ENCODE measurements at places on chromosomes 1 and 21.
A peak's percentile ranks its signal among the peaks of the same experiment; 100 is the strongest.

DNA sequence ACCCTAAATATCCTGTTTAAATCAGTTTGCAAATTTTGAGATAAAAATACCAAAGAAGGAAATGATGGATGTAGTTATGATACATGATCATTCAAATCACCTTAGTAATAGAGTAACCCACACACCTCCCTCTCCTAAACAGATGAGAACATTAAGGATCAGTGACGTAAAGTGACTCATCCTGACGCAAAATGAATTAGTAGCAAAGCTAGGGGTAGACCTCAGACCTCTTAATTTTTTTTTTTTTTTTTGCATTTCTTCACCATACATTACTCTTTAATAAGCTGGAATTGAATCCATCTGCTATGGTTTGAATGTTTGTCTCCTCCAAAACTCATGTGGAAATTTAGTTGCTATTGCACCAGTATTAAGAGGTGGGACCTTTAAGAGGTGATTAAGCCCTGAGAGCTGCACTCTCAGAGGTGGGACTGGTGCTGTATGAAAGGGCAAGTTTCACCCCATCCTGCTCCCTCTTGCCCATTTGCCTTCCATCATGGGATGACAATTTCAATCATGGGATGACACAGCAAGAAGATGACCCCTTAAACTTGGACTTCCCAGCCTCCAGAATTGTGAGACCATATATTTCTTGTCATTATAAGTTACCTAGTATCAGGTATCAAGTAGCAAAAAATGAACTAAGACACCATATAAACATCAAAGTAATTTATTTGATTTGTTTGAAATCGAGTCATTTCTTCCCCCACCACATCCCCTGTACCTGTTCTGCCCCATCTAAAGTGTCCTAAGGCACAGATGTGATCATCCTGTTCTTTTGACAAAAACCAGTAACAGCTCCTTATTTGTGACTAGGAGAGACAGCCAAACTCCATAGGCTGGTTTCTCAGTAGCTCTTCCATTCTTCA lies 114.6 kb upstream of the DUSP10 start:
- no peaks in the 10 kb centered on the region for H3K27me3 ChIP-seq
- H3K4me1 ChIP-seq: no peaks in the 10 kb centered on the region
- H3K4me3 ChIP-seq: no peak overlapping the region
- DNase-seq: no peak
- H3K27ac ChIP-seq: no peak overlapping the region

DNA sequence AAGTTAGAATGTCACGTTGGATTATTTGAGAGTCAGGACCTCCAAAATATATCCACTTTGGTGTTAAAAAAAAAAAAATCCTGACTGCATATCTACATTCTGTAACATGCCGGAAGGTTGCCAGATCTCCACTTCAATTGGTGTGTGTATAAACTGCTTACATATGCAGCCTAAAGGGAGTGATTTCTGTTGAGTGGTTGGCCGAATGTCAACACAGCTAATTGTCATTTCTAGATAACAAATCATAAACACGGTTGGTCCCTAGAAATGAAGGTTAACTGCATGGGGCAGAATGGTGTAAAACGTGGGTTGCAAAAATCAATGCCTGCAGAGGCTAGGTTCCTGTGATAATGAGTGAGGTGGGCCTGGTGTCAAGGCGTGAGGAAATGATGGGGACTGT lies 15.0 kb upstream of the ROR1 start:
- DNase-seq: no peak
- H3K27me3 ChIP-seq: no peaks in the 10 kb centered on the region
- H3K27ac ChIP-seq: no peak overlapping the region
- H3K4me1 ChIP-seq: no peaks in the 10 kb centered on the region
- no peaks in the 10 kb centered on the region for H3K36me3 ChIP-seq
- no peak overlapping the region for H3K4me3 ChIP-seq

- no peaks in the 10 kb centered on the region for H3K27me3 ChIP-seq
- H3K4me1 ChIP-seq: peaks cover 50% of the 10 kb centered on the region
- H3K4me3 ChIP-seq: peak overlapping the region; percentile 45
- DNase-seq: no peak
Measured at GRCh38 chr21:44874240-44874496, 678 bp upstream of the PTTG1IP start.

- no peaks in the 10 kb centered on the region for H3K36me3 ChIP-seq
- H3K4me3 ChIP-seq: no peak overlapping the region
- H3K27ac ChIP-seq: no peak overlapping the region
- DNase-seq: no peak
- no peaks in the 10 kb centered on the region for H3K4me1 ChIP-seq
- H3K27me3 ChIP-seq: no peaks in the 10 kb centered on the region
Measured at GRCh38 chr21:26708223-26708800, 135.2 kb upstream of the CYYR1 start.

DNA sequence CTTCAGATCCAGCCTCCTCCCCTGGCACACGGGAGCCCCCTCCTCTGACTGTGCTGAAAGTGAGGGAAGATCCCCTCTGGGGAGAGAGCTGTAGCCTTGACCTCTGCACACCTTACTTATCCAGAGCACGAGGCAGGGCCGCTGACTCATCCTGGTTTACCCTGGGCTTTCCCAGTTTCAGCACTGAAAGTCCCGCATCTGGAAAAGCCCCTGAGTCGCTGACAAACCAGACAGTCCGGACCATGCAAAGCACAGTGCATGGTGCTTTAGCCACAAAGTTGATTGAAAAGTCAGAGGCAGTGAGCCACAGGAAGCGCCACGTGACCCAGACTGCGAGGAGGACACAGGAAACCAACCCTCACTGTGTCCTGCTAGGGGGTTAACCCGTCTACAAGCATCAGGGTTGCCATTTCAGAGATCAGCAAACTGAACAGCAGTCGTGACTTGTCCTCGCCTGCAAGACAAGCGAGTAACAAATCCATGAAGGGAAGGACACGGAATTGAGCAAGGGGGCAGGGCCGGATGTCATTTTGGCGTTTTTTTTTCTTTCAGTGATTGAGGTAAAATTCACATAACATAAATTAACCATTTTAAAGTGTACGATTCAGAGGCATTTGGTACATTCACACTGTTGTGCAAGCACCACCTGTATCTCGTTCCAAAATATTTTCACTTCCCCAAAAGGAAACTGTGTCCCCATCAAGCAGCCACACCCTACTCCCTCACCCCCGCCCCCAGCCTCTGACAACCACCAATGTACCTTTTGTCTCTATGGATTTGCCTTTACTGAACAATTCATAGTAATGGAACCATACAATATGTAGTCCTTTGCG lies 19.9 kb upstream of the IFNGR2 start:
- peaks cover 68% of the 10 kb centered on the region for H3K4me1 ChIP-seq
- H3K27me3 ChIP-seq: peaks cover 49% of the 10 kb centered on the region
- DNase-seq: peak; percentile 71
- H3K36me3 ChIP-seq: no peaks in the 10 kb centered on the region
- peak overlapping the region; percentile 75 for H3K27ac ChIP-seq

GRCh38 chr1:39148942-39149341 lies 55.6 kb upstream of the MACF1 start:
- DNase-seq: no peak
- no peaks in the 10 kb centered on the region for H3K27me3 ChIP-seq
- H3K27ac ChIP-seq: no peak overlapping the region
- H3K4me1 ChIP-seq: no peaks in the 10 kb centered on the region
- H3K4me3 ChIP-seq: no peak overlapping the region

DNA sequence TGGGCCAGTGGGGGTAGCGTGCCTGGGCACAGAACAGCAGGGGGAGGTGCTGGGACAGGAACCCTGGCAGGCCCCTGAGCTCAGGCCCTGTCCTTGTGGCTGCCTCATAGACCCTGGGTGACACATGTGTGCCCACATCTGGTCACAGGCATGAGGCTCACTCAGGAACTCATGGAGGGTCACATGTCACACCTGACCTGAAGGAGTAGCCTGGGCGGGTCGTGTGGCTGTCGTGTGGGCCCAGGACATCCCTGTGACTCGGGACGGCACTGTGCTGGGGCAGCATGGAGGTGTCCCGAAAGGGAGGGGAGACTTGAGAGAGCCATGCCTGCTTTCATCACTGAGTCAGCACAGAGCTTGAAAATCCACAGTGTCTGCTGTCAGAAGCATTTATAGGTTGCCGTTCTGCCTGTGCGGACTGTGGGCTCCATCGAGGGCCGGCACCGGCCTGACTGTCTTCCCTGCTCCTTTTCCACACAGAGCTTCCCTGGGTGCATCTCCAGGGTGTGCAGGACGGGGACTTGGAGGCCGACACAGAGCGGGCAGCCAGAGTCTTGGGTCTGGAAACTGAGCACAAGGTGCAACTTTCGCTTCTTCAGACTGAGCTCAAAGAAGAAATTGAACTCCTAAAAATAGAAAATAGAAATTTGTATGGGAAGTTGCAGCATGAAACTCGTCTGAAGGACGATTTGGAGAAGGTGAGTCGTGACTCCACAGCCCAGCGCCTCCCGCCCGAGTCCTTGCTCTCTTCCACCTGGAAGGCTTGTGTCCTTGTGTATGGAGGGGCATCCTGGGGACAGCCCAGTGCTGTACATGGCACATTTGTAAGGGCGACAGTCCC lies 32.8 kb downstream of the PCNT start:
- no peaks in the 10 kb centered on the region for H3K27me3 ChIP-seq
- H3K4me3 ChIP-seq: no peak overlapping the region
- no peaks in the 10 kb centered on the region for H3K4me1 ChIP-seq
- no peak overlapping the region for H3K27ac ChIP-seq
- no peak for DNase-seq
- H3K36me3 ChIP-seq: peaks cover 48% of the 10 kb centered on the region

DNA sequence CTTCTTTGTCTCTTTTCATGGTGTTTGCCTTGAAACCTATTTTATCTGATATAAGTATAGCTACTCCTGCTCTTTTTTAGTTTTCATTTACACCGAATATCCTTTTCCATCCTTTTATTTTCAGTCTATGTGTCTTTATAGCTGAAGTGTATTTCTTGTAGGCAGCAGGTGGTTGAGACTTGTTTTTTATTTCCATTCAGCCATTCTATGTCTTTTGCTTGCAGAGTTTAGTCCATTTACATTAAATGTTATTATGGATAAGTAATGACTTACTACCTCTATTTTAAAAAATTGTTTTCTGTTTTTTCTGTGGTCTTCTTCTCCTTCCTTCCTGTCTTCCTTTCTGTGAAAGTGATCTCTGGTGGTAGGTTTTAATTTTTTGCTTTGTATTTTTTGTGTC lies 45.0 kb upstream of the CD55 start:
- H3K36me3 ChIP-seq: no peaks in the 10 kb centered on the region
- no peaks in the 10 kb centered on the region for H3K4me1 ChIP-seq
- H3K27me3 ChIP-seq: no peaks in the 10 kb centered on the region

DNA sequence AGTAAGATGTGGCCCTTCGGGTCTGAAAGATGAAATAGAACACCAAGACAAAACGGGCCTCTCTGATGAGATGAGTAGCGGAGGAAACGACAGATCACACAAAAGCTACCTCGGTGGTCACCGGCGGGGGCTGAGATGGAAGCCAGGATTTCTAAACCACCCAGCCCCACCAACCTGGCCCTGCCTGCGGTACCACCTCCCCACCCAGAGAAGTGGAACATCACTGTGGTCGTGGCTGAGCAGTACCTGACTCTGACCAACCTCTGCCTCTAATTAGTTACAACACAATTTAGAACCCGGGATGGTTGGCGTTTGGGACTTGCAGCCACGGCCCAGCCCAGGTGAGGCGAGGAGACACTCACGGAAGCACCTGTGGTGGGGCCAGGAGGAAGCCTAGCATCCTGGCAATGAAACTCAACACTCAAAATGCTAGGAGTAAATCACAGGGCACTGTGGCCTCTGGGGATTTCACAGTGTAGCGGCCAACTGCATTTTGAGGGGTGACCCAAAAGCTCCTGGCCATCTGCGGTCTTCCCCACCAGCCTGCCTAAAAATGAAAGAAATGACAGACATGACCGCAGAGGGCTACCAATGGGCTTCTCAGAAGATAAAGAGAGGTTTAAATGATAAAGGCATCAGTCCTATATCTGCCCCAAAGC lies 73.4 kb downstream of the ITPKB start:
- no peaks in the 10 kb centered on the region for H3K27me3 ChIP-seq
- H3K4me3 ChIP-seq: no peak overlapping the region
- H3K4me1 ChIP-seq: peaks cover 77% of the 10 kb centered on the region
- peak overlapping the region; percentile 88 for H3K27ac ChIP-seq

DNA sequence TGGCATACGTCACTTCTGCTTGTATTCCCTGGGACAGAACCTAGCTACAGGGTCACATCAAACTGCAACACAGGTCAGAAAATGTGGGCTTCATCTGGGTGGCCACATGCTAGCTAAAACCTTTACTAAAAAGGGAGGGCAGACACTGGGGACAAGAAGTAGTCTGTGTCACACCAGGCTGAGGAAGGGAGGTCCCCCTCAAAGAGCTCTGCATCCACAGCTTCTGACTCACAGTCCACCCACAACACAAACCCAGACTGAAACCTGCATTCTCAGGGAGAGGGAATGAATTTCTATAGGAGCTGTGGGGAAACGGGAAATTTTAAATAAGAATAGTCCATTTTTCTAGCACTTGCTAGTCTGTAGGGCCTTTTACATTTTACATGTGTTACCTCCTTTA lies 16.2 kb downstream of the OLIG2 start:
- peaks cover 3% of the 10 kb centered on the region for H3K27me3 ChIP-seq
- peaks cover 5% of the 10 kb centered on the region for H3K4me1 ChIP-seq
- H3K4me3 ChIP-seq: no peak overlapping the region
- H3K36me3 ChIP-seq: no peaks in the 10 kb centered on the region
- no peak overlapping the region for H3K27ac ChIP-seq

DNA sequence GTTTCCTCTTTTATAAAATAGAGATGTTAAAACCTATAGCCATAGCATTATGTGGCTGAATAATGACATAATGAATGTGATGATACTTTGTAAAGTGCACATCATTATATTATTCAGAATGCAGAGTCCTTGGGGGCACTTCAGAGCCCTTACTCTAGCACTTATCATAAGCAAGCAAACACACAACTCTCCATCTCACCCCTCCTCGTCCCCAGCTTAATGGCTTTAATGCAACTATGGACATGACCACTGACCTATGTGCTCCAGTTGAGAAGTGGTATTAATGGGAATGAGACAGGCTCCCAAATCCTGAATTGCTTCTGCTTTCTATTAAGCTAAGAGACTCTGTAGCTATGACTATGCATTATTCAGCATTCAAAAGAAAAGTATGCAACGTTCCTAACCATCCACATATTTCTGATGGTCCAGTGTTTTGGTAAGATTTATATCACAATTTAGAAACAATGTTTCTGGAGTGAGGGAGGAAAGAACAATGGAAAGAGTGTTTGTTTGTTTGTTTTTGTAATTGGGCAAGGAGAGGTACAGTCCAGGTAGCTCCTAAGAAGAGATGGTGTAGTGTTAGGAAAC lies 194.0 kb upstream of the PLXNA2 start:
- no peaks in the 10 kb centered on the region for H3K4me1 ChIP-seq
- H3K27me3 ChIP-seq: no peaks in the 10 kb centered on the region
- H3K36me3 ChIP-seq: no peaks in the 10 kb centered on the region
- no peak for DNase-seq

DNA sequence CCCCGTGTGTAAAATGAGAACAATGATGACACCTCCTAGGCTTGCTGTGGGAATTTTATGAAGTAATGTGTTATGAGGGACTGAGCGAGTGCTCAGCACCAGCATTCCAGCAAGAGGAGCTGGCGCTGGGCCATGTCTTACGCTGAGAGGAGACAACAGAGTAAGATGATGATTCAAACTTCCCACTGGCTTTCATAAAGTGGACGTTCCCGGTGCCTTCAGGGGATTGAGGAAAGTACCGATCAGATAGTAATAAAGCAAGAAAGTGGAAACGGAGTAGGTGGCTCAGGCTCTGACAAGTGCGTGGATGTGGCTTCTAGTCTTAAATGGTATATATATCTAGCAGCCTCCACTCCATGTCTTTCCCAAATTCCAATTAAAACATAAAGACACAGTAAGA lies 23.8 kb downstream of the EPHA10 start:
- H3K27ac ChIP-seq: no peak overlapping the region
- no peaks in the 10 kb centered on the region for H3K36me3 ChIP-seq
- H3K4me1 ChIP-seq: no peaks in the 10 kb centered on the region
- peaks cover 6% of the 10 kb centered on the region for H3K27me3 ChIP-seq

All from natural killer cell (primary cell).